NCI-H2227 treated with DMSO at 0.1 percent for 48 hours (cell line): ENCODE measurements at places on chromosomes 7 and 10.

DNA sequence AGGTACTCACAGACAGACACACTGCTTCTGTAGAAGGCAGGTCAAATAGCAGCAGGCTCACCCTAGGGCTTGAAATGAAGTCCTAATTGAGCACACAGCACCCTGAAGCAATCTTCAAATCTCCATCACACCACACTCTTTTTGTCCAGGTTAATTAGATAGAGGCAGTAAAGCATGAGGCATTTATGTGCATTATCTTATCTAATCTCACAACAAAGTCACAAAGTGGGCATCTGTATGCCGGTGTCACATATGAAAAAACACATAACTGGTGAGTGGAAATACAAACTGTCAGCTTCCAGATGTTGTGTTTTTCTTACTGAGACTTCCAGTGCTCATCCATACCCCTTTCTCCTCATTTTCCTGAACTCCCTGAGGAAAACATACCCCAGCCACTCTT lies 63.8 kb upstream of the NRBF2 start:
- DNase-seq: no peak

DNA sequence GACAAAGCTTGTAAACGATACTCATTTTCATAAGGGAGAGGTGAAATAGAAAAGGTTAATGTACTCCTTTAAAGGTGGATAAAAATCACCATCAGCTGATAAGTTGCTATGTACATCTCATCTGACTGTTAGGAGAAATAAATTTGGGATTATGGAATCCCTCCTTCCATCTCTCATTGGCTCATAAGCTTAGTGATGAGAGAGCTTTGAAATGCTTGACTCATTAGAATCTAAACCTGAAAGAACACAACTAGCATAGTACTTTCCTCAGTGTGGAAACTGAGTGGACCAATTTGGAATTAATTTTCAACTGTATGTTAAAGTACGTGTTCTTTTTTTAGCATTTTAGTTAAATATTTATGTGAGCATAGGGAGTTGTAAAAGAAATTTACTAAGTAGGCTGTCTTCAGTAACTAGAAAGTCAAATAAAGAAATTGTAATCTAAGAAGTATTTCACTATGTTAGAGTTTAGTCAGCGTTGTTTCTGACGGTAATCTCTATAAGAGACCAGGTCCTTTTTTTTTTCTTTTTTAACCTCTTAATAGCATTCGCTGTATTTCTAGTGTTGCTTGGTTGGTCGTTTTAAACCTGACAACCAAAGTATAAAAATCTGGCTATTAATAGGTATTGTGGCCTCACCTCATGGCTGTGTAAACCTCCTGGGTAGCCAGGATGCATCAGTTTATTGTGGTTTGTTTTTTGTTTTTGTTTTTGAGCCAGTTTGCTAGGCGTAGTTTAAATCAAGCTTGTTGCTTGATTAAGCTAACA lies 34.4 kb downstream of the FHIP2A start:
- DNase-seq: no peak

DNA sequence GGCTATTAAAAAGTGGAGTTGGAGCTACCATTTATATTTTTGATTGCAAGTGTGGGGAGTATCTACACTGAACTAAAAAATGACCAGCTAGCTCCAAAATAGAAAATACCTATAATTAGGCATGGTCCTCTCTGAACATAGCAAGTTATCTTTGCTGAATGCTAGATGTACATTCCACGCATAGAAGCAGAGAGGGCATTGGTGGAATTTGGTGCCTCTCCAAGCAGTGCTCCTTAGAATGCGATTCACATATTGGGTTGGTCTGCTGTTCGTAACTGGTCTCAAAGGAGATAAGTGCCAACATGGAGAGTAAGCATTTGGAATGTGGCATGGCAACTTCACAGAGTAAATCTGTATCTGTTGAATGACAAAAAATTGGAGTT lies 196.2 kb downstream of the PTN start:
- DNase-seq: no peak

- DNase-seq: no peak
These were observed 3.7 kb downstream of the DDIT4 start for GRCh38 chr10:72277340-72277995.

- no peak for DNase-seq
These were observed 53.9 kb upstream of the CREB5 start for GRCh38 chr7:28358423-28358868.

GRCh38 chr7:90727412-90727811 lies 131.3 kb downstream of the CDK14 start:
- DNase-seq: no peak

- DNase-seq: no peak
These were observed 178.8 kb upstream of the ANKRD30A start for GRCh38 chr10:36946598-36946997.

- no peak for DNase-seq
These were observed 539.9 kb upstream of the C7orf33 start for GRCh38 chr7:148050492-148051158.

DNA sequence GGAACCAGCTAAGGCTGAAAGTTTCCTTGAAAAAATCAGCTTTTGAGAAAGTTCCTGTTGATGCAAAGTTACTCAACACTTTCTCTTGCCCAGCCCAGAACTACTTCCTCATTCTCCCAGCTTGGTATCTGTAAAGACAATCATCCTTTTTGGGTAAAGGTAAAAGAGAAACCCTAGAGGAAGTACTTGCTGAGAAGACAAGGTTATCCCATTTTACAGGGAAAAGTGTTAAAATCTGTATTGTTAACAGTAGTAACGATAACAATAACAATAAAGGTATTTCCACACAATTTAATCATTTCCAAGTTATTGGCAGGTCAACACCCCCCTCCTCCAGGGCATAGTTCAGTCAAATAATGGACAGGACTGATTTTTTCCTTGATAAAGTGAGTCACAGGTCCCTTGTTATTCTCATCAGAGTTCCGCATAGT lies 2.4 kb downstream of the ALOX5 start:
- no peak for DNase-seq

DNA sequence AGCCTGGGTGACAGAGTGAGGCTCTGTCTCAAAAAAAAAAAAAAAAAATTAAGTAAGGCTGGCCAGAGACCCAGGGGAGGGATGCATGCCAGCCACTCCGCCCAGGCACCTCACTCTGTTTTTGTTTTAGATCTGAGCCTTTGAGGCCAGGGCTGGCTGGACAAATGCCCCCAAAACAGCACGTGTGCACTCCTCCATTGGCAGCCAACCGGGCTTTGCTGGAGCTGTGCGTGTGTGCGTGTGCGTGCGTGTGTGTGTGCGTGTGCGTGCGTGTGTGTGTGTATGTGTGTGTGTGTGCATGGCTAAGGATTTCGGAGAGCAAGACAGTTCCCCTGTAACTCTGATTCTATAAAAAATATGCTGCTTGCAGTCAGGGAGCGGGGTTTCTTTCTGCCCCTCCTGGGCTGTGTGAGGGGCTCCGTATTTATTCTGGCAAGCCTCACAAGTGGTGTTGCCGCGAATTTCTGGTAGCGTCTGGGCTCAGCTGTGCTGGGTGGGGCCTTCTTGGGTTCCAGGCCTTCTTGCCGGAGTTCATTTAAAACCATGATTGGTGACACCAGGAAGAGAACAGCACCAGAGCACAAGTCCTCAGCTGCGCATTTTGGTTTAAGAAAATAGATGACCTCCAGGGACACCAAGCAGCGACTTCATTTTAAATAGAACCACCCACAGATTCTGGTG lies 28.1 kb upstream of the UNCX start:
- DNase-seq: no peak

GRCh38 chr7:137862358-137862757 lies 15.6 kb upstream of the DGKI start:
- DNase-seq: no peak

DNA sequence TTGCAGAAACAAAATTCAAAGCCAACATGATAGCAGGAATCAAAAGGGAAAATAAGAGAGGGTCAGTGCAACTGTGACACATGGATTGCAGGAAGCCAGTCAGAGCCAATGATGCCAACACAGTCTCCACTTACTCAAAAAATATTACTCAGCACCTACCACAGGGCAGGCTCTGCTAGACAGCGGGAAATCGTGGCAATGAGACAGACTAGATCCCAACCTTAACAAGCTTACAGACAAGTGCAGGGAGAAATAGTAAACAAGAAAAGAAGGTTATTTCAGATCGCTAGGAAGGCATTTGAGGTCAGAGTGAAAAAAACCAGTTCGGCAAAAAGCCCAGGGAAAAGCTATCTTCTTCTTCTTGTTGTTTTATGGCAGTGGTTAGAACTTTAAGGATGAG lies 45.2 kb upstream of the NPFFR1 start:
- DNase-seq: no peak

DNA sequence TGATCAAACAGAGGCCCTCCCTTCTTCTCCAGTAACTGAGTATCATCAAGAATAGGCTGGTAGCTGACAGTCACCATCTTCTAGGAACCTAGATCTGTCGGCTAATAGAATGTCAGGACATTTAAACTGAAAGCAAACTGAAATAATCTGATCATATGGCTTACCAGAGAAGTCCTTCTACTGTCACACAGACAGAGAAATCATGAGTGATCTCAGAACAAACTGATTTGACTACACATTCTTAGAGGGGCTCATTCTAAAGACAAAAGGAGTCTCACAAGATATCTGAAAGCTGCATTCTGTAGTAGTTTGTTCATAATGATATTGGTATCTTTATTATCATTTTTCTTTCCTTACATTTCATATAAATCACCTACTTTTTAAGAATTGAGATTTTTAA lies 130.9 kb upstream of the ADCY1 start:
- no peak for DNase-seq

DNA sequence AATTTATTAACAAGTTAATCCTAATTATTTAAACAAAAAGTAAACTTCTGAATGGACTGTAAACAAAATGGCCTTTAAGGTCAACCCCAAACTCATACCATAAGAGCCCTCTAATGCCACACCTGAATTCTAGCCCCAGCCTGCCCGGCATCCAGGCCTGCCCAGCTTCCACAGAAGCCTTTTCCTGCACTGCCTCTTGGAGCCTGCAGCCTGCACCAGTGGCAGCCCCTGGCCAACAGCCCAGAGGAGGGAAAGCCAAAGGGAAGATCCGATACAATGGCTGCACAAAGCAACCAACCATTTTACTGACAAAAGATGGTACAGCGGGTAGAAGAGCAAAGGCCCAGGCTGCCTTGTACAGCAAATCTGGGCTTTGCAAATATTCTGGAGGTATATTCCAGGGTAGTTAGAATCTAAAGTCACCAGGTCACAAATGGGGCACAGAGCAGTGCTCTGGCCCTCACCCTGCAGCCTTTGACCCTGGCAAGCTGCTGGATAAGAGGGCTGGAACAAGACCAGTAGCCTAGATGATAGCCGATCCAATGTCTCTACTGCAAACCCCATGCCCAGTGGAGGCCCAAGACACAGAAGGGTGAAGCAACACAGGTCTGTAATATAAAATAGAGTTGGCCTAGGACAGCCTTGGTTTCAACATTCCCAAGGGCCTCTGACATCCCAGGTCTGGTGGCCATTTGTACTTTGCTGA lies 12.5 kb upstream of the CH25H start:
- no peak for DNase-seq

- DNase-seq: no peak
These were observed 212.4 kb upstream of the BMPER start for GRCh38 chr7:33692956-33693355.

GRCh38 chr7:151550656-151551286 lies 31.1 kb upstream of the RHEB start:
- DNase-seq: no peak

- no peak for DNase-seq
These were observed 37.4 kb upstream of the ADGRA1 start for GRCh38 chr10:133050371-133050770.

GRCh38 chr10:130769146-130770017 lies 542.1 kb downstream of the TCERG1L start:
- no peak for DNase-seq

DNA sequence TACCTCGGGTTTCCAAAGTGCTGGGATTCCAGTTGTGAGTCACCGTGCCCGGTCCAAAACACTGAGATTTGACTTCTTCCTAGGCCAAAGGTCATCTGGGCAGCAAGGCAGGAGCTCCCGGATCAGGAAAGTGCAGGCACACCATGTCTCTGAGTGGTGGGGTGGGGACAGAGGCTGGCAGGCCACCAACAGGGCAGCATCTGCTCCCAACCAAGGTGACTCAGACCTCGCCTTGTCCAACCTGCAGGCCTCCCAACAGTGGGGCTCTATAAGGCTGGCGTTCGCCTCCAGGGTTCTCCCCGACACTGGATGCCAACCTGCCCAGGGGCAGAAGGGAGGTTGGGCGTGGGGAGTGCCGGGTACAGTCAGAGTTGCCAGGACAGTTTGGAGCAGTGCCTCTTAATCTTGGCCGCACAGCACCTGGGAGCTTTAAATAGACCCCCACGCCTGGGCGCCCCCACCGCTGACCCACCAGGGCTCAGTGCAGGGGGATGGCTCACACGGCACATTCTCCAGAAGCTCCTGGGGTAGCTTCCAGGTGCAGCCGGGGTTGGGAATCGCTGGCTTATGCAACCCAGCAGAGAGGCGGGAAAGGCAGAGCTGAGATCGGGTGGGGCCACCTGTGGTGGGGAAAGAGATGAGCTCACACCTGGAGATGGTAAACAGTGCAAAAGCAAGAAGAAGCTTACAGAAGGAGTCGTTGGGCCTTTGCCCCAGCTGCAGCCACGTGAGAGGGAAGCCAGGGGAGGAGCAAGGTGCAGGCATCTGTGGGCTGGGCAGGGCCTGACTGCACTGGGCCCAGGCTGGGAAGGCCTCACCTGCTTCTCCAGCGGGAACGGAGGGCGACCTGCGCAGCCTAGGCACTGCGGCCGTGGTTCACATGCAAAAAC lies 10.9 kb downstream of the CALML5 start:
- DNase-seq: no peak

DNA sequence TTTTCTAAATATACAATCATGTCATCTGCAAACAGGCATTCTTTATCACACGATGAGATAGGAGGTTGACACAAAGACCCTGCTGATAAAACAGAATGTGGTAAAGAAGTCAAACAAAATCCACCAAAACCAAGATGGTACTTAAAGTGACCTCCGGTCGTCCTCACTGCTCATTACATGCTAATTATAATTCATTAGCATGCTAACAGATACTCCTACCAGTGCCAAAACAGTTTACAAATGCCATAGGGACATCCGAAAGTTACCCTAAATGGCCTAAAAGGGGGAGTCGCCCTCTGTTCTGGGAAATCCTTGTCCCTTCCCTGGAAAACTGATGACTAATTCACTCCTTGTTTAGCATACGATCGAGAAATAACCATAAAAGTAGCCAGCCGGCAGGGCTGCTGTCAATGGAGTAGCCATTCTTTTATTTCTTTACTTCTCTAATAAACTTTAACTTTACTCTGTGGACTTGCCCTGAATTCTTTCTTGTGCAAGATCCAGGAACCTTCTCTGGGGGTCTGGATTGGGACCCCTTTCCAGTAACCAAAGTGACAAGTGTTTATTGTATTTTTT lies 126.6 kb downstream of the CCDC71L start:
- DNase-seq: no peak

DNA sequence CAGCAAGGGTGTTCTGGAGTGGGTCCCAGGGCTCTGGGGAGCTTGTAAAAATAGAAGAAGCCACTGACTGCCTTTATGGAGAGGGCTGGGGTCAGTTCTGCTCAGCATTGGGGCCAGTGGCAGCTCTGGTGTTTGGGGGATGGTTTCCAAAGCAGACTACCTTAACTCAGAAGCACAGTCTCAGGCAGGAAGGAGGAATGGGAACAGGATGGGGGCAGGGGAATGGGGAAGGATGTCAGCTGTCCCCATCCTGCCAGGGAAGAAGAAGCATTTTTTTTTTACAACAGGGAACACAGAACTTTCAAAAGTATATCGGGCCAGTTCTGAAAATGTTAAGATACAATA lies 28.8 kb downstream of the TSPAN15 start:
- no peak for DNase-seq
